ENCODE measurements at places on chromosomes 7 and 10. TPM values are rescaled to one million over a fixed set of nuclear protein-coding genes. Genes with fewer than 3 reads are reported as not detected.

Gene PTPN20
- total RNA-seq: not detected

Gene ANKRD2
- total RNA-seq: not detected

Gene NUTM2A
- 0.27 TPM for total RNA-seq

Gene CTAGE4
- total RNA-seq: 3.4 TPM

Gene COL26A1
- total RNA-seq: 51.7 TPM

Gene NEUROG3
- total RNA-seq: not detected

Gene SPDYE11
- total RNA-seq: not detected

Gene SORCS3
- 1.4 TPM for total RNA-seq

Gene LIPF
- not detected for total RNA-seq

Gene TMEM225B
- total RNA-seq: not detected

Gene NCF1
- total RNA-seq: 0.49 TPM

Gene POM121L12
- total RNA-seq: not detected

Gene KIF11
- total RNA-seq: 56.7 TPM

Data from GM23338 (cell line).